ENCODE measurements at places on chromosomes 16 and 17.

DNA sequence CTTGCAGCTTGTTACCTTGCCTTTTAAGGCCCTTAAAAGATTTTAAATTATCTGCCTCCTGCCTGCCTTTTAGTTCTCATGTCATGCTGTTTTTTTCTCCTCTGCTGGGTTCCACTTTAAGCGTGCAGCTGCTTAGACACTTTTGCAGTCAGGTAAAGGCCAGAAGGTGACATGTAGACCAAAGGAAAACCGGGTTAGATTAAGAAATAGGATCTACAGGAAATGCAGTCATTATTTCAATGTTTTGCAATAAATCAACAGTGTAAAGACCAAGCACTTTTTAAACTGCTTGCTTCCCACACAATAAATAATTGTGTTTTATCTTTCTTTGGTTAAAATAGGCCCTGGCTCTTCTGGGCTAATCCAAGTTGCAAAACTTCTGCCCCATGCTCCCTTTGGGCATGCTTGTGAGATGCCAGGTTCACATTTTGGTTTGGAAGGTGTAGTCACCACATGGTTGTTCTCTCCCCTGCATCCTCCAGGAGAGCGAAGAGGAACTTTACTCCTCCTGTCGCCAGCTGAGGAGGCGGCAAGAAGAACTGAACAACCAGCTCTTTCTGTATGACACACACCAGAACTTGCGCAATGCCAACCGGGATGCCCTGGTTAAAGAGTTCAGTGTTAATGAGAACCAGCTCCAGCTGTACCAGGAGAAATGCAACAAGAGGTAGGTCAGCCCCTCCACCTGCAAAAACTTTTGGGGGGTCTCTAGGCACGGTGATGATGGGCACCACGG, 54.9 kb downstream of the SDR42E1 start:
- DNase-seq: no peak

- DNase-seq: peak; percentile 86
Observed at GRCh38 chr16:77430787-77431585, 3.8 kb downstream of the ADAMTS18 start.

- no peak for DNase-seq
Observed at GRCh38 chr17:34082404-34082803, 172.7 kb upstream of the CCL2 start.

- DNase-seq: no peak
Observed at GRCh38 chr16:89365044-89365467, 125.3 kb downstream of the ANKRD11 start.

GRCh38 chr17:17408236-17408794, 68.5 kb upstream of the MED9 start:
- DNase-seq: no peak
